ENCODE measurements at places on chromosomes 7 and 10.

DNA sequence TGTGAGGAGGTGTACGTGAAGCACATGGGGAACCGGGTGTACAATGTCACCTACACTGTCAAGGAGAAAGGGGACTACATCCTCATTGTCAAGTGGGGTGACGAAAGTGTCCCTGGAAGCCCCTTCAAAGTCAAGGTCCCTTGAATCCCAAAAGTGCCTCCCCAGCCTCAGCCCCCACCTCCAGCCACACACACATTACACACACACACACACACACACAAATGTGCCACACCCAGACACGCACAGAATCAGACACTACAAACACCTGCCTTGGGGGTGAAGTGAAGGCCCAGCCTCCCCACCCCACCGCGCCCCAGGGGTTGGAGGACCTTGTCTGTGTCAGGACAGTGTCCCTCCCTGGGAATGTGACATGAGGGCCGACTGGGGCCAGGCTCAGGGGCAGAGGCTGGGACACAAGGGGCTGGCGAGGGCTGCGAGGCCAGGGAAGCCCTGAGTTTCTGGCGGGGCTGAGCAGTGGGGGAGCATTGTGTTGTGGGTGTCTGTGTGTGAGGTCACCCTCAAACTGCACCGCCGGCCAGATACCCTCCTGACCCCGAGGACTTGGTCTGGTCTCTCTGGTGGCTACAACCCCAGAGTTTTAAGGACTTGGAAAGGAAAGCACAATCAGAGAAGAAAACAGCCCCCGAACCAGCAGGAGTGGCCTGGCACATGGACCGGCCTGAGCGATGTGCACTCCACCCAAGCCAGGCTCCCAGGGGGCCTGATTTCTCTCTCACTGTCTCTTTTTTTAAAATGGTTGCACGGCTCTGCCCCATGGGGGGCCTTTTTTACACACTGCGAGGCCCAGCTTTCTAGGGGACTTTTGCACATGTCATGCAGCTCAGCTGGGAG is 4.0 kb upstream of the ATP6V1F start:
- DNase-seq, result no peak

- no peak for DNase-seq
These were observed 67.1 kb downstream of the HECTD2 start for GRCh38 chr10:91477236-91477635.

- no peak for DNase-seq
These were observed 88.6 kb downstream of the LYZL1 start for GRCh38 chr10:29377333-29377961.

DNA sequence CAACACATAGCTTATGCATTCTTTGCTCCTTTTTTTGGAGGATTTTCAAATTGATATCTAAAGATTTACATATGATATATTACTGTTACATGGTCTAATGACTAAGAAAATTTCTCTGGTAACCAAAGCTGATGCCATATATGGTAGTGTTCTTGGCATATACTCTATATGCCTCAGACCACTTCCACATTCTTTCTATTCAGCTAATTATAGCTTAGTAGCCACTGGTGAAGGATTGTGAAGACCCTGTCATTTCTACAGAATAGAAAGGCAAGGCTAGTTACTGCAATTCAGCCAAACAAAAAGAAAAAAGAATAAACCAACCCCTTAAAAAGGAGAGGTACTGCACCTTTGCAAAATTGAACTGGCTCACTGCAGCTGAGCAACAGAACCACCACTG is 3.7 kb downstream of the PURB start:
- no peak for DNase-seq

DNA sequence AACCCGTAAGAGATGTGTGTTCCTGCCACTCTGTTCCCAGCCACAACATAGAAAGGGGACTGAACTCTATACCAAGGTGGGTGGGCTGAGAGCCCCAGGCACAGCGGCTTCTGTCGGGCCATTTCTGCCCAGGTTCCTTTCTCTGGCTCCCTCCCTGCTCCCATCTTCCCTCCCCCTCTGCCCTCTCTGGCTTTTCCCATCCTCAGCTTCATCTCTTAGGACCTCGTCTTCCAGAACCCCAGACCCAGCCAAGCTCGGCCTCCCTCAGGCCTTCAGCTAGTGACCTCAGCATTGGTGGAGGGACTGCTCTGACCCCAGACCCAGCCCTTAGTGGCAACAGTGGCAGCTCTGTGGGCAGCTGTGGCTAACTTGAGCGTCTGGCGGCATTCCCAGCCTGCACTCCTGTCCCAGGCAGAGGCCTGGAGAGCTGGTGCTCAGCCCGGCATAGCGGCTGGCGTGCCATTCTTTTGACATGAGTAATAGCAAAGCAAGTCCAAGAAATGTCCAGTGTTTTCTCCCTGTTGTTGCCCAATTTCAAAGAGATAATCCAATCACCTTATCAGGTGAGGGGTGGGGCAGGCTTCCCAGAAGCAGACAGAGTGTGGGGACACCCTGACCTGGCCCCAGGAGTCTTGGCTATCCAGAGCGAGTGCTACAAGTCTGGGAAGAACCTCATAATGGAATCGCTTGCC is 15.9 kb downstream of the PTPRE start:
- no peak for DNase-seq

All from stimulated activated CD4-positive, alpha-beta T cell treated with anti-CD3 and anti-CD28 coated beads, Interleukin-2, amount 100 ng/mL, for 48 hours (primary cell).